ENCODE measurements at places on chromosomes 5 and 9.

- DNase-seq, result no peak
These were observed 221.1 kb upstream of the ACTBL2 start for GRCh38 chr5:57703721-57704120.

GRCh38 chr5:161256957-161257356, 289.6 kb downstream of the GABRB2 start:
- no peak for DNase-seq

- no peak for DNase-seq
These were observed 1.3 kb downstream of the OR2S2 start for GRCh38 chr9:35956651-35957050.

DNA sequence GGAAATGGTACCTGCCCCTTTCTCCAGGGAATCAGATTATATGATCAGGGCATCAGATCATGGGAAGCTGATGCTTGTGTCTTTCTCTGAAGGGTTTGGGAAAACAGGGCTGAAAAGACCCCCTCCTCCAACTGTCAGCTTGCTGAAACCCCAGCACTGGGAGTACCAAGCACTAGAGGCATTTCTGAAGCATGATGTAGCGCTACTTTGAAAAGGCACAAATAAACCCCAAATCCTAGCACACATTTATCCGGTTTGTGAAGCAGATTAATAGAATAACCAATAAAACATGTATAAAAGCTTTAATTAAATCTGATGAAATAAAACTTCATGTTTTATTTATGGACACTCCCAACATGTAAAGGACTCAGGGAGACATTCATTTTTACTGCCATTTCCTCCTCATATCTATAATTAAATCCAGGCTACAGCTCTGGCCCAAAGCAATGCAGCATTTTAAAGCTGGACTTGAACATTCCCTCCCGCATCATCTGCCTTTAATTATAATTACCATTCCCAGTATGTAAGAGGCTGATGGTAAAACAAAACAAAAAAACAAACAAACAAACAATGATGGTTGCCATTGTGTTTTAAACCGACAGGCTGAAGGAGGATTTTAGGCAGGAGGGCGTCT, 298.2 kb upstream of the RFX3 start:
- no peak for DNase-seq

GRCh38 chr5:151153766-151154272, 3.8 kb downstream of the ANXA6 start:
- no peak for DNase-seq

DNA sequence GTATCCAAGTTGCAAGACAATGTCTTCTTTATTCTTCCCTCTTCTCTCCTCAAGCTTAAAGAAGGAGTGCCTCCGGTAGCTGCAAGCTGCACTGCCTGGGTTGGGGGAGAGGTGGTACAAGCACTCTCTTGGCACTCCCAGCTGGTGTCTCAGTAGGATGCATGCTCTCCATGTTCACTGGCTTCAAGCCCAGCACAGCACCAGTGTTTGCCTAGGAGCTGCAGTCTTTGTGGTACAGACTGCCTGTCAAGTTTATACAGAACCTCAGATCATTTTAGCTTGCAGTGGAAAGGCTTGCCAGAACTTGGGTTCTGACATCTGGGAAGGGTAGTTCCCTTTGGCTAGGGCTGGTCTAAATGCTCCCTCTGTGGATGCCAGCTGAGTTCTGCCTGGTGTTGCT, 505.6 kb downstream of the MAN2A1 start:
- no peak for DNase-seq

DNA sequence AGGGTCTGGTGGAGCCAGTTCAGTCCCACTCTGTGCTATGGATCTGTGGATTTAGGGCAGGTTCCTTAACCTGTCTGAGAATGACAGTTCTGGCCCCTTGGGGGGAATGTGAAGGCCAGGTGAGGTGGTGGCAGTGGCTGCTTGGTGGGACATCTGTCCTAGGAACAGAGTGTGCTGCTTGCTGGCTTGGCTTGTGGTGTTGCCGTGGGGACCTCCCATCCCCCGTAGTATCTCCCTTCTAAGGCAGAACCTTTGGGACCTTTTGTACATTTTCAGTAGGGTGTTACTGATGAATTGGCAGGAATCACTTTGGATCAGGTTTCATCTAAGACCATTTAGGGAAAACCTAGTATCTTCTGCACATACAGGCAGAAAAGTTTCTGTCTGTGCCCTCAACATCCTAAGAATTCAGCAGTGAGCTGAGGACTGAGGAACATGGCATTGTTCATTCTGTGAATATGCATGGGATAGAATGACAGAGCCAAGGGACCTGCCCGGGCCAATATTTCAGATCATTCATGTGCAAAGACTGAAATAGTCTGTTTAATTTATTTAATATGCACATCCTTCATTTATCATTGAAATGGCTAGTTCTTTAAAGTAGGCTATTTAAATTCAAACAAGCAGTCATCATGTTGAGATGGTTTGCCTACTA, 64.6 kb downstream of the WNK2 start:
- DNase-seq, result no peak

DNA sequence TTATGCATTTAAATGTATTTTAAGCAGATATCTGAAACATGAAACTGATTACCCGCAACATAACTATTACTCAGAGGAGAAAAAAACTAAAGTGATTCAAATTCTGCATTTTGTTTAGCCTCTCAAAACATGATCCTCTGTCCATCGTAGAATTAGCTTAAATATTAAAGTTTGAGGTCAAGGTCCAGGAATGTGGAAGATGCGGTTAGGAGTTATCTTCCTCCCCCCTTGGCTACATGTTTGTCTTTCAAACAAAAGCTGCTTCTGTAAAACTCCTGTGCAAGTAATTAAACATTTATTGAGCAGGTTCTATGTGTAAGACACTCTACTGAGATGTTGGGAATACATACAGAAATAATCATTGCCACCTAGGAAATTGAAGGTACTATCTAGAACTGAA, 175.0 kb upstream of the ISL1 start:
- DNase-seq, result no peak

DNA sequence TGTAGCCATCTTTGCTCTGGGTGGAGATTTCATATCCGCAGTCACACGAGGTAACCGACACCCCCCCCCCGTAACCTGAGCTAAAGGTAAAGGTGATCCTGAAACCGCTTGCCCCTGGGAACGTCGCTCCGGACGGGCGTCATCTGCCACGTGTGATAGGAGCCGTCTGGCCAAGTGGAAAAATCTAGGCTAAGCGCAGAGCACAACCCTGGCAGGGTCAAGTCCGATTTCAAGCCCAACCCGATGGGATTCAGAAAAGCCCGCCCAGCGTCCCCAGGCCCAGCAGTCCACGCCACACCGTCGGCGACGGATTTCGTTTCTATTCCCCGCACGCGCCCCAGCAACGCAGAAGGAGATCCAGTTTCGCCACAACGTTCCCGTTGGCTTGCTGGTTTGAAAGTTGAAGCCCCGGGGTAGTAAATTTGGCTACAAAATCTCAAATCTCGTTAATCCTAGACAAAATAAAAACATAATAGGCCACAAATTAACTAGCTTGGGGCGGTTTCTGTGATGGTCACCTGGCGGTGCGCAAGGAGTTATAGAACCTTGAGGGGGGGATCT, 32.4 kb upstream of the NFIB start:
- DNase-seq, result no peak

GRCh38 chr9:130189840-130190239, 17.6 kb downstream of the NCS1 start:
- DNase-seq, result no peak

GRCh38 chr5:97136475-97136874, 5.9 kb downstream of the LIX1 start:
- DNase-seq, result no peak

- no peak for DNase-seq
These were observed 458.0 kb downstream of the DMAC1 start for GRCh38 chr9:7341571-7341970.

- no peak for DNase-seq
These were observed 41.9 kb downstream of the LURAP1L start for GRCh38 chr9:12816656-12817101.

GRCh38 chr9:94867281-94867841, 140.9 kb downstream of the AOPEP start:
- no peak for DNase-seq

DNA sequence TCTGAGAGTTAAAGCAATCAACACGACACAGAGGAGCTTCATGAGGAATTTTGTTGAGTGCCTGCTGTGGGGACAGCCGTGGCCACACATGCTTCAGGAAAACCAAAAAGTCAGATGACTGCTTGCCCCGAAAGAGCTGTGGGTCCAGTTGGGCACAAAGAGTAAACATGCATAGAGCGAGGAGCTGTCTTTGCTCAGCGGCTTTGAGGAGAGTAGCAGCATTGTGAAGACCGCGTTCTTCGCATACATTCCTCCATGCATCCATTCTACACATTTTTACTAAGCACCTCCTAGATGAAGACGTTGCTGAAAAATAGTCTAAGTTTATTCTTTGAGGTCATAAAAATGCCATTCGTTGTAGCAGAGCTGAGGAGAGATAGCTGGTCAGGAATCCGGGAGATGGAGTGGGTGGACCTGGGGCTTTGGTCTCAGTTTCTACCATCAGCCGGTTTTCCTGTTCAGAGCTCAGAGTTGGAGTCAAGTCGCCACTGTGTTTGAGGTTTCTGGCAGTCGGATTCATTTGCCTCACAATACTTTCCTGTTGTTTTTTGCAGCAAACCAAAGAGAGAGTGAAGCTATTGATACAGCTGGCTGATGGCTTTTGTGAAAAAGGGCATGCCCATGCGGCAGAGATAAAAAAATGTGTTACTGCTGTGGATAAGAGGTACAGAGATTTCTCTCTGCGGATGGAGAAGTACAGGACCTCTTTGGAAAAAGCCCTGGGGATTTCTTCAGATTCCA, 194.5 kb upstream of the OTULINL start:
- DNase-seq, result no peak

DNA sequence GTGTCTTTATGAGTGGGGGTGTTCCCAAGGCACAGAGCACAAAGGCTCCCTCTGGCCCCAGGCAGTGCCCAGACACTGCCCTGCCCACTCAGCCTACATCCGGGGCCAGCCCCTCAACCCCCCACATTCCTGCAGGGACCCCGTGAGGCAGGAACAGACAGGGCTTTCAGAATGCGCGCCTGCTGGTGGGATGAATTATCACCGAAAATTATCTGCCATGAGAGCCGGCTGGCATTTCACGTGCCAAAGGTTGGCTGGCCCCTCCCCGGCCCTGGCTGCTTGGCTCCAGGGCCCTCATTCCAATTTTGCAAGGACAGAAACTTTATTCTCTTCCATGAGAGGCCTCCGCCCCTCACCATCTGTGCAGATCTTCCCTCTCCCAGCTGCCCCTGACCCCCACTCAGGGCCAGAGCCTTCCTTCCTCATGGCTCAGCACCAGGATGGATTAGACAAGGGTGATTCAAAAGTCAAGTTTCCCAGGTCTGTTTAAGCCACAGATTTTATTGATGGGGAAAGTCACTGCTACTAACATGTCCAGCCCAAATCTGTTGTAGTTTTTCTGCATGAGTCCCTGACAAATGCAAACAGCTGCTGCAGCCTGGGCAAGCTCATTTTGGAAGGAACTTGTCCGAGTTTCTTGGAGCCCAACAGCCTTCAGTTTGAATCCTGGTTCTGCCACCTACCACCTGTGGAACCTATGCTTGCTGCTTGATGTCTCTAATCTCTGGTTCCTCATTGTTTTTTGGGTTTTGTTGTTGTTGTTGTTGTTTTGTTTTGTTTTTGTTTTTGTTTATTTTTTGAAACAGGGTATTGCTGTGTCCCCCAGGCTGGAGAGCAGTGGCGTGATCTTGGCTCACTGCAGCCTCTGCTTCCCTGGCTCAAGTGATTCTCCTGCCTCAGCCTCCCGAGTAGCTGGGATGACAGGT, 32.3 kb upstream of the WDR38 start:
- DNase-seq, result no peak

DNA sequence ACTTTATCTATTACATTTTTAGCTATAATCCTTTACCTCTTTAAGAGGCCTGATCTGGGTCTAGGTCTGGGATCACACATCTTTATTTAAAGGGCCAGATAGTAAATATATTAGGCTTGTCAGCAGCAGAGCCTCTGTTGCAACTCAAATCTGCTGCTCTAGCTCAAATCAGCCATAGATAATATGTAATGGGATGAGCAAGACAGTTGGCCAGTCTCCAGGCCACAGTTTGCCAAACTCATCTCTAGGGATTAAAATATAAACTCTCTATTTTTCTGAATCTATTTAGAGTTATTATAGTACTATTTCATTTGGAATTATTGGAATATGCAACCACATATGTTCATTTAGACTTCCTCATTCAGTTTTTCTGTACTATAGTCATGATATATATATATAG, 115.9 kb upstream of the MINAR2 start:
- DNase-seq, result no peak

DNA sequence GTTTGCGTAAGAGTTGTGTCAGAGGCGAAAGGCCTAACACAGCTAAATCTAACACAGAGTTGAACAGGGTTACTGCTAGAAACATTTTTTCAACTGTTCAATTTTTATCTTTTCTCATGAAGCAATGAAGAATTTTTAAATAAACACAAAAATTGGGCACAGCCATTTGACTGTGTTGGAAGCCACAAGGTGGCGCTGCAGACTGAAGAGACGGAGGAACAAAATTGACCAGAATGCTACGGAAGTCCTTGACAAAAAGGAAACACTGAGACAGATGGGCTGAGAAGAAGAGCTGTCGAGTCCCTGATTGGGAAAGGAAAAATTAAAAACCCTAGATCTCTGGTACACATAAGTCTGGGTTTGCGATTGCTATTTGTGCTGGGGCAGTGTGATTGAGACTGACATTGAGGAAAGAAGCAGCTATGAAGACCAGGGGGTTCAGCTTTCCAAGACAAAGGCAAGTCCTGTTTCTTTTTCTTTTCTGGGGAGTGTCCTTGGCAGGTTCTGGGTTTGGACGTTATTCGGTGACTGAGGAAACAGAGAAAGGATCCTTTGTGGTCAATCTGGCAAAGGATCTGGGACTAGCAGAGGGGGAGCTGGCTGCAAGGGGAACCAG, at the start of gene PCDHB9:
TSS of gene PCDHB9 (plus strand) at position 265 of the 616 bp plus-strand sequence. CDS start at position 423, 158 bp downstream.
- no peak for DNase-seq

DNA sequence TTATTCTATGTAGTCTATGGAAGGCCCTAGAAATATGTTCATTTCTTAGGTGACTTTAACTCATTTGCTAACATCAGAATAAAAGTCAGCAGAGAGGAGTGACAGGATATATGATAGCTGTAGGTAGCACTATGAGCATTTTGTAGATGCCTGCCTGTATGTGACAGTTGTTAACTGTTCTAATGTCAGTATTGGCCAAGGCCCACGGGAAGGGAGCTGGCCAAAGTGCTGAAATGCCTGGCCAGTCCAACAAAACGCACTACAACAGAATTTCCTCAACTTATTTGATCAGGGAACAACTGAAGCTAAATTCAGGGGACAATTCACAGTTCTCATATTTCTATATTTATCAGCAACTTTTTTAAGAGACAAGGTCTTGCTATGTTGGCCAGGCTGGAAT, 20.8 kb downstream of the SV2C start:
- DNase-seq, result no peak

GRCh38 chr5:55591686-55592085, 56.9 kb upstream of the PLPP1 start:
- no peak for DNase-seq

DNA sequence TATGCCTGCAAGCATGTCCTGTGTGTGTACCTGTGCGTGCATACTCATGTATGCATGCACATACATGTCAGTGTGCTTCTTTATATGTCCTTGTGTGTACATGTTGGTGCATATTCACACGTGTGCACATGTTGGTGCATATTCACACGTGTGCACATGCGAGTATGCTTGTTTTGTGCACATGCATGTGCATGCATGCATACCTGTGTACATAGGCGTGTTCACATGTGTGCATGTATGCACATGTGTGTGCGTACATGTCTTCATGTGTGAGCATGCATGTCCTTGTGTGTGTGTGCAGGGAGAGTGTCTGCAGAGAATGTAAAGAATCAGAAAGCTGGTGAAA, 72.2 kb upstream of the FCN2 start:
- DNase-seq, result no peak
